ENCODE measurements at places on chromosomes 16 and 17.

DNA sequence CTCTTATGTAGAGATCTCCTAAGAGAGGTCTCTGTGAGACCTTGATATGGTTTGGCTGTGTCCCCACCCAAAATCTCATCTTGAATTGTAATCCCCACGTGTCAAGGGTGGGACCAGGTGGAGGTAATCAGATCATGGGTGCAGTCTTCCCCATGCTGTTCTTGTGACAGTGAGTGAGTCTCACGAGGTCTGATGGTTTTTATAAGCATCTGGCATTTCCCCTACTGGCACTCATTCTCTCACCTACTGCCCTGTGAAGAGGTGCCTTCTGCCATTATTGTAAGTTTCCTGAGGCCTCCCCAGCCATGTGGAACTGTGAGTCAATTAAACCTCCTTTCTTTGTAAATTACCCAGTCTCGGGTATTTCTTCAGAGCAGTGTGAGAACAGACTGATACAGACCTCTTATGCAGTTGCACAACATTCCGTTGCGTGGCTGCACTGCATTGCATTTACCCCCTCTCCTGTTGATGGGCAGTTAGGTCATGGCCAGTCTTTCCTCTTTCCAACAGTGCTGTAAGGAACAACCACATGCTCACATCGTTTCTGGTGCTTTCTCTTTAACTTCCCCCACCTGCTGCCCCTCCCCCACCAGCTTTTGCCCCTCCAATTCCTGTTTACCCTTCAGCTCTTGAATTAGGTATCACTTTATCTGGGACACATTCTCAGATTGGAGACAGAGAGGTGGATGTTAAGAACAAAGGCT is 43.6 kb upstream of the MED9 start:
- DNase-seq = no peak

DNA sequence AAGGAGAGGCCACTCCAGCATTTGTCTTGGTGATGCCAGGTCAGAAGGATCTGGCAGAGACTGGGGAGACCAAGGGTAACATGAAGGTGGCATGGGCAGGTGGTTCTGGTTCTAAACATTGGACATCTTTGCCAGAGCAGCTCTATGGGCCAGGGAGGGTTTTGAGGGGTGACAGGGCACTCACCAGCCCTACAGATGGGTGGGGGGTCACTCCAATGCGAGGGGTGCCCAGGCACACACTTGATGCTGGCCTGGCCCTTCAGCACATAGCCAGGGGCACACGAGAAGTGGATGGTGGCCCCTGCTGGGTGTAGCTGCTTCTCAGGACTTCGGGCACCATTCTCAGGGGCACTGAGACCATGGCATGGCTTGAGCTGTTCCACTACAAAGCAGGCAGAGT is 5.5 kb upstream of the PHF12 start:
- no peak for DNase-seq

GRCh38 chr16:69762814-69763598 is 874 bp downstream of the WWP2 start:
- no peak for DNase-seq

- peak; percentile 20 for DNase-seq
Observed at GRCh38 chr16:7086822-7087616, 245.6 kb upstream of the RBFOX1 start.

DNA sequence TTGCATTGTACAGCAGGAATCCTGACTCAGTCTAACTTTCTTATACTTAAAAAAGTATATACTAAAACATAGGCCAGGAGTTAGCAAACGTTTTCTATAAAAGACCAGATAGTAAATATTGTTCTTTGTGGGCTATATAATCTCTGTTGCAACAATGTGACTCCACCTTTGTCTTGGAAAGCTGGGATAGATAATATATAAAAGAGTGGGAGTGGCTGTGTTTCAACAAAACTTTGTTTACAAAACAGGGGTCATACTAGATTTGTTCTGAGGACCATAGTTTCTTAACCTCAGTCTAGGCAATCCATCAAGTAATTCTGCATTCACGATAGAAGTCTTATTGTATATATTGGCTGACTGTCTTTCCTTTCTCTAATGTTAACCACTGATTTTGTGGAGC is 9.0 kb upstream of the TBC1D3B start:
- DNase-seq = no peak

- DNase-seq = no peak
Observed at GRCh38 chr17:55617441-55617840, 105.2 kb downstream of the TMEM100 start.

DNA sequence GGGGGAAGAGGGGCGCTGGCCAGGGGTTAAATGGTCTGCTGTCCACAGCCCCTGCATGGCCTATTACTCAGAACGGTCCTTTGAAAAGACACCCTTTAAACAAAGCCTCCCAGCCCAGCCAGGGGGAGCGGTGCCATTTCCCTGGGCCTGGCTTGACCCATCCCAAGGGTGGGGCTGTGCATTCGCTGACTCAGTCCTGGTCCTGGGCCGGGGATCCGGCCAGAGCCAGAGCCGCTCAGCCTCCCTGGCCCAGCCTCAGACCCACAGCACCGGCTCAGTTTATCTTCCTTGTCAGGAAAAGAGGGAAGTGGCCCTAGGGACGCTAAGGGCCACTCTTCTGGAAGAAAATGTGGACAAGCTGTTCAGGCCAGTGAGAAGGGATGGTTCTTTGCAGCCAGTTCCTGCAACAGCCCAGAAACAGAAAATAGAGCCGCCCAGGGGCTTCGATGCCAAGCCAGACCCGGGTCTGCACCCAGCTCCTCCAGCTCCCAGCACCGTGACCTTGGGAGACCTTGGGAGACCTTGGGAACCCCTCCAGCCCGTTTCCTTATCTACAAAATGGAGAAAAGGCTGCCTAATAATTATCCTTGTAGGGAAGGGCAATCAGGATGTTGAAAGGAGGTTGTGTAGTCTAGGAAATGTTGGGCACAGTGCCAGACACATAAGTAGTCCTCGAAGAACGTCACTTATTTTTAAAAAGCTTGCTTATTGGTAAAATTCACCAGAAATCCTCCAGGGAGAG is 82.5 kb downstream of the ZDHHC7 start:
- no peak for DNase-seq

DNA sequence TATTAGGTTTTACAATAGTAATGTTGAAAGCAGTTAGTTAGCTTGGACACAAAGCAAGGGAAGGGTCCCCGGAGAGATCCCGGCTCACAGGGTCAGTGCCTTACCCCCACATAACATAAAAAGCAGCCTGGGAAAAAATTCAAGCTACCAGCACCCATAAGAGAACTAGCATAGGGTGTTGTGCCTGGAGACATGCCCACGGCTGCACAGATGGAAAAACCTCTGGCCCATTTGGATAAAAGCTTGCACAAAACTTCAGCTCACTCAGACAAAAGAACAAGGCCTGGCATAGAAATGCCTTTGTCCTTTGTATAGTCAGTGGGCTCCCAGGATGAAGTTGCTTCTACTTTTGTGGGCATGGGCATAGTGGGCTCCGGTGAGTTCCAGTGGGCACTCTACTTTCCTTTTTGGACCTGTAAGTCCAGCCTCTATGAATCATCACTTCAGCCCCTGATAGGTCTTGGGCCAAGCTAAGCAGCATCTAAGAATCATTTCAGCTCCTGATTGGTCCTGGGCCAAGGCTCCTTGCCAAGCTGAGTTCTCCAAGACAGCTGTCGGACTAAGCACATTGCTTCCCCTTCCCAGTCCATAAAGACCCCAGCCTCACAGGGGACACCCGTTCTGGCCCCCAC is 1.3 kb upstream of the RDM1 start:
- DNase-seq = no peak

GRCh38 chr17:76166906-76167305 is 25.9 kb upstream of the FOXJ1 start:
- no peak for DNase-seq

DNA sequence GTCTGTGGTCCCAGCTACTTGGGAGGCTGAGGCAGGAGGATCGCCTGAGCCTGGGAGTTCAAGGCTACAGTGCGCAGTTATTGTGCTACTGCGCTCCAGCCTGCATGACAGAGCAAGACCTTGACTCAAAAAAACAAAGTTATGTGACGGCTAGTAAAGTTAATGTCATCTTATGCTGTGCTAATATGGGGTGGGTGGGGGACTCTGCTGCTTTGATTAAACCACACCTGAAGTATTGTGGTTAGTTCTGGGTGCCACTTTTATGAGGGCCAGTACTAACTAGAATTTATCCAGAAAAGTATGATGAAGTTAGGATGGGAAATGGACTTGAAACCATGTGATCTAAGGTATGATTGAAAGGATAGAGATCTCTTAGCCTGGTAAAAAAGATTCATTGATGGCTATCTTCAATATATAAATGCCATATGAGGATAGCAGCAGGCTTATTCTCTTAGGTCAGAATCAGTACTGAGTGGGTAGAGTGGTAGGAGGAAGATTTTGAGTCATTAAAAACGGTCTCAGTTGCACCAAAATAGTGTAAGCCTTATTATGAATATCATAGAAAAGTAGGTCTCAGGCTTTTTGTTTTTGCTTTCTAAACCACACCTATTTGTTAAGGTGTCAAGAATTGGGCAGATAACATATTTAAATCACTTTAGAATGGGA is 5.6 kb downstream of the WSB1 start:
- DNase-seq = no peak

- DNase-seq = no peak
Observed at GRCh38 chr16:86625821-86626220, 47.5 kb downstream of the FOXL1 start.

DNA sequence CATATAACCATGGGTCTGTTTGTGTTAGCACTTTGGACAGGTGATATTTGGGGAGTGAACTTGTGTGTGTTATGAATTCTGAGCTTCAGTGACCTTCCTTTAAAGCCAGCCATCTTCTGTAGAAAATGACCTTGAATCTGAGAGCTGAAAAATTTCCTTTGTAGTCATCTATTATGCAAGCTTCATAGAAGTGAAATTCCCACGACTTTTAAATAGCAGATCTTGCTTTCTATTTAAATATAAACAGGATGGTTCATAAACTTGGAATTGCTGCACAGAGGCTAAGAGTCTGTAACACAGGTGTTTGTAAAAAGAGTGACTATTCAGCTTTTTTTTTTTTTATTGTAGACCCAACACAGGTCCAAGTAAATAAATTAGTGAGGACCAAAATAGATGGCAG is 85.5 kb downstream of the MARCHF10 start:
- no peak for DNase-seq

- no peak for DNase-seq
Observed at GRCh38 chr16:25692742-25693508, 1.2 kb downstream of the HS3ST4 start.

- DNase-seq = no peak
Observed at GRCh38 chr17:60393840-60394723, 2.1 kb upstream of the USP32 start.

DNA sequence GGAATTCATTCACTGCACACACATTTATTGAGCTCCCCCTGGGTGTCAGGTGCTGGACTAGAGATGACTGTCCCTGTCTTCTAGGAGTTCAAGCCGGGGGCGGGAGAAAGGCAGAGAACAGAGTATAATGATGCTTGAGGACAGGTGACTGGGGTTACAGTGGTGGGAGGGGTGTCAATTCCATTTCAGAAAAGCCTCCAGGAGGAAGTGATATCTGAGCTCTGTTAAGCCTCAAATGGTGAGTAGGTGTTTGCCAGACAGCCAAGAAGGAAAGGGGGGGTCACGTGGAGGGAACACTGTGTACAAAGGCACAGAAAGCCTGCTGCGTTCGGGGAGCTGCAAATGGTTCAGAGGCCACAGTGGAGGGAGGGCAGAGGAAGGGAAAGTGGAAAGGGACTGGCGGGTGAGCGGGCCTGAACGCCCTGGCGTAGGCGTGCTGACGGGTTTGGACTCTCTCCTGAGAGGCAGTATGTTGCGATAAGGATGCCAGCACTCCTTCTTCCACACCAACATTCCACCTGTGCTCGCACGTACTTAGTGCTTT is 9.7 kb upstream of the NXPH3 start:
- peak; percentile 82 for DNase-seq
